ENCODE measurements at places on chromosomes 5 and 9. TPM values are rescaled to one million over a fixed set of nuclear protein-coding genes. Genes with fewer than 3 reads are reported as not detected.

GRCh38 chr9:113219186-113219936 is 1.7 kb downstream of the FKBP15 start:
- H3K36me3 ChIP-seq, result no peaks in the 10 kb centered on the region
- H3K27me3 ChIP-seq, result no peaks in the 10 kb centered on the region
- H3K4me1 ChIP-seq, result peaks cover 34% of the 10 kb centered on the region
- H3K4me3 ChIP-seq, result peak overlapping the region; percentile 96

DNA sequence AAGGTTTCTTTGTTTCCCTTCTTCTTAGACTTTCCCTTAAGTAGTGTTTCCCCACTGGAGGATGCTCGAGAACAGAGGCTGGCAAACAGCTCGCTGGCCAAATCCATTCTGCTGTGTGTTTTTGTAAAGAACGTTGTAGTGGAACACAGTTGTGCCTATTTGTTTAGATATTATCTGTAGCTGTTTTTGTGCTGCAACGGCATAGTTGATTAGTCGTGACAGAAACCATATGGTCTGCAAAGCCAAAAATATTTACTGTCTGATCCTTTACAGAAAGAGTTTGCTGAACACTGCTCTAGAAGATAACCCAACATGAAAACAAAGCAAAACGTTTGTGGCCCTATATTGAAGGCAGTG is 47.0 kb upstream of the EGFLAM start:
- DNase-seq, result no peak
- no peak overlapping the region for H3K27ac ChIP-seq
- H3K27me3 ChIP-seq, result no peaks in the 10 kb centered on the region
- no peak overlapping the region for H3K4me3 ChIP-seq
- H3K36me3 ChIP-seq, result no peaks in the 10 kb centered on the region

GRCh38 chr5:126053630-126054029 is 369.6 kb upstream of the GRAMD2B start:
- H3K36me3 ChIP-seq, result no peaks in the 10 kb centered on the region
- no peak for DNase-seq
- no peaks in the 10 kb centered on the region for H3K27me3 ChIP-seq
- H3K4me1 ChIP-seq, result no peaks in the 10 kb centered on the region
- no peak overlapping the region for H3K27ac ChIP-seq

The BARHL1 gene
- total RNA-seq, result not detected

GRCh38 chr5:97096846-97097245 is 45.6 kb downstream of the LIX1 start:
- no peak for DNase-seq
- H3K4me1 ChIP-seq, result no peaks in the 10 kb centered on the region
- no peak overlapping the region for H3K4me3 ChIP-seq
- no peak overlapping the region for H3K27ac ChIP-seq

DNA sequence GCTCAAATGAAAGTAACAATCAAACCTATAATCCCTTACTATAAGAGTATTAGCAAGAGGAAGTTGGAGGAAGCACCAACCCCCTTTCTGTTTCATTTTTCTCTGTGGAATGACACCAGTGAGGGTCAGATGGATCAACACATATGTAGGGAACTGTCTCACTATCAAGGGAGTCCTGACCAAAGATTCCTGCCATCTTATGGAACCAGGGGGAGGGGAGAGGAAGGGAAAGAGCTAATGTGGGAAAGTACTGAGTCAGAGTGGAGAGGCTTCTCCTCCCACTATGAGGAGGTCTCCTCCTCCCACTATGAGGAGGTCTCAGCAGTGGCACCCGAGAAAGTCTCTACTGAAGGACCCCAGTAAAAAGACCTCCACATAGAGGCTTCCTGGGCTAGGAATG is 73.3 kb upstream of the PCSK1 start:
- no peaks in the 10 kb centered on the region for H3K27me3 ChIP-seq
- H3K27ac ChIP-seq, result no peak overlapping the region
- H3K36me3 ChIP-seq, result no peaks in the 10 kb centered on the region
- H3K4me1 ChIP-seq, result no peaks in the 10 kb centered on the region

The NME5 gene
- total RNA-seq, result not detected

DNA sequence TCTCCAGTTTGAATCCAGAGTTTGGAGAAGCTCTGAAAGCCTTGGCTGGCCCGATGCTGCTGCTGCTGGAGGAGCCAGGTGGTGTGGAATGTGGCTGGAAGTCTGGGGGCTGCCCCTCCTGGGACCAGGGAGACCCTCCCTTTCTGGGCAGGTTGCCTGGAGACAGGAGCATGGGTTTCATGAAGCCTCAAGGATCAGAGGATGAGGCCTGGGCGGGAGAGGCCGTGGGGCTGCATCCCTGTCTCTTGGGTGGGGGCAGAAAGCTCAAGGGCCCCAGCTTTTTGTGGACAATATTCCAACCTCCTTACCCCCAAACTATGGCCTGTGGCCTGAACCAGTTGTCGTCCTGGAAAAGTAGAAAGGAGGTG is 10.1 kb downstream of the FGF18 start:
- H3K27ac ChIP-seq, result no peak overlapping the region
- no peaks in the 10 kb centered on the region for H3K4me1 ChIP-seq
- H3K27me3 ChIP-seq, result no peaks in the 10 kb centered on the region
- H3K36me3 ChIP-seq, result no peaks in the 10 kb centered on the region
- DNase-seq, result no peak

GRCh38 chr5:174608631-174609097 is 115.7 kb upstream of the MSX2 start:
- H3K27ac ChIP-seq, result no peak overlapping the region
- no peaks in the 10 kb centered on the region for H3K36me3 ChIP-seq
- no peaks in the 10 kb centered on the region for H3K4me1 ChIP-seq
- no peaks in the 10 kb centered on the region for H3K27me3 ChIP-seq
- no peak for DNase-seq
- H3K4me3 ChIP-seq, result no peak overlapping the region

Measured in CD8-positive, alpha-beta memory T cell (primary cell).